ENCODE measurements at places on chromosomes 7 and 10. TPM values are rescaled to one million over a fixed set of nuclear protein-coding genes. Genes with fewer than 3 reads are reported as not detected.

Gene CLCN1
- total RNA-seq: 0.05 TPM

Gene GNGT1
- total RNA-seq: not detected

Gene HKDC1
- 0.05 TPM for total RNA-seq

Gene RARRES2
- 153 TPM for total RNA-seq

Gene OR13A1
- not detected for total RNA-seq

Gene CCL26
- 1.00 TPM for total RNA-seq

Gene RBM20
- total RNA-seq: 3.0 TPM

Gene ETV1
- 9.2 TPM for total RNA-seq

Gene SEPHS1
- total RNA-seq: 29.7 TPM

Gene C10orf62
- 0.19 TPM for total RNA-seq

Gene JAKMIP3
- 0.62 TPM for total RNA-seq

Gene EPHB6
- total RNA-seq: 11.9 TPM

Gene CALCR
- 0.10 TPM for total RNA-seq

Gene C10orf67
- not detected for total RNA-seq
